Neural progenitor cell (in vitro differentiated cells): ENCODE measurements at places on chromosomes 4 and X. TPM values are rescaled to one million over a fixed set of nuclear protein-coding genes. Genes with fewer than 3 reads are reported as not detected.
A peak's percentile ranks its signal among the peaks of the same experiment; 100 is the strongest.

DNA sequence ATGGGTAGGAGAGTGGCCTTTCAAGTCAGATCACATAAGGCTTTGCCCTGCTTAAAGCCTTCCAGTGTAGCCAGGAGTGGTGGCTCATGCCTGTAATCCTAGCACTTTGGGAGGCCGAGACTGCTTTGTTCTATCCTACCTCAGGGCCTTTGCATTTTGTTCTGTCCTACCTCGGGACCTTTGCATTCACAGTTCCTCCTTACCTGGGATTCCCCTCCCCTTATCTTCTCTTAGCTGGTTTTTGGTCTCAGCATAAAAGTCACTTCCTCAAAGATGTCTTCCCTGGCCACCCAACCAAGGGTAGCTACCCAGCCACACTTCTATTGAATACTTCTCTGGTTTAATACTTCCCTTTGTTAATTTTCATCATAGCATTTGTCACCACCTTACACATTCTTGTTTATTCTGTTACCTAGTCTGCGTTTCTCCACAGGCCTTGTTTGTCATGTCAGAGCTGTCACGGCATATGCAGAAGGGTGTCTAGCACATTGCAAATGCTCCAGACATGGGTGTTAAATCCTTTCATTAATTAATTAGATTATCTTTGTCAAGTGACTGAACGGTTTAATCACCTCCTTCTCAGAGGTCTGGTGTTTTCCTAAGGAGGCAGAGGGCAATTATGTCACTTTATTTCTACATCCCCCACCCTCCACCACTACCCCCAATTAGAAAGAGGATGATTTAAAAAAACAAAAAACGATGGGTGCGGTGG, 11.3 kb upstream of the SETD7 start:
- no peak for DNase-seq

- peak; percentile 74 for DNase-seq
Observed at GRCh38 chrX:12970691-12971202, 4.2 kb upstream of the TMSB4X start.

DNA sequence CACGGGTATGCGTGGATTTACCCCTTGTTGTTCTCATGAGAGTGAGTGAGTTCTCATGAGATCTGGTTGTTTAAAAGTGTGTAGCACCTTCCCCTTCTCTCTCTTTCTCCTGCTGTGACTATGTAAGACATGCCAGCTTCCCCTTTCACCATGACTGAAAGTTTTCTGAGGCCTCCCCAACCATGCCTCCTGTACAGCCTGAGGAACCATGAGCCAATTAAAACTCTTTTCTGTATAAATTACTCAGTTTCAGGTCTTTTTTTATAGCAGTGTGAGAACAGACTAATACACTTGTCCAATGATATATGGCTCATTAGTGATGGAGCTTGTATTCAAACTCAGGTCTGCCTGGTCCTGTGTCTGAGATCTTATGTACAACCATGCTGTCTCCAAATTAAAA, 28.5 kb upstream of the RTL3 start:
- DNase-seq: no peak

PRSS12 gene
- total RNA-seq: 1.6 and 1.9 TPM in 2 replicates

RAB41 gene
- total RNA-seq: not detected in 2 replicates
